ENCODE measurements at places on chromosomes 4 and X.

GRCh38 chrX:51834076-51834475, 59.3 kb upstream of the MAGED1 start:
- no peak for DNase-seq

DNA sequence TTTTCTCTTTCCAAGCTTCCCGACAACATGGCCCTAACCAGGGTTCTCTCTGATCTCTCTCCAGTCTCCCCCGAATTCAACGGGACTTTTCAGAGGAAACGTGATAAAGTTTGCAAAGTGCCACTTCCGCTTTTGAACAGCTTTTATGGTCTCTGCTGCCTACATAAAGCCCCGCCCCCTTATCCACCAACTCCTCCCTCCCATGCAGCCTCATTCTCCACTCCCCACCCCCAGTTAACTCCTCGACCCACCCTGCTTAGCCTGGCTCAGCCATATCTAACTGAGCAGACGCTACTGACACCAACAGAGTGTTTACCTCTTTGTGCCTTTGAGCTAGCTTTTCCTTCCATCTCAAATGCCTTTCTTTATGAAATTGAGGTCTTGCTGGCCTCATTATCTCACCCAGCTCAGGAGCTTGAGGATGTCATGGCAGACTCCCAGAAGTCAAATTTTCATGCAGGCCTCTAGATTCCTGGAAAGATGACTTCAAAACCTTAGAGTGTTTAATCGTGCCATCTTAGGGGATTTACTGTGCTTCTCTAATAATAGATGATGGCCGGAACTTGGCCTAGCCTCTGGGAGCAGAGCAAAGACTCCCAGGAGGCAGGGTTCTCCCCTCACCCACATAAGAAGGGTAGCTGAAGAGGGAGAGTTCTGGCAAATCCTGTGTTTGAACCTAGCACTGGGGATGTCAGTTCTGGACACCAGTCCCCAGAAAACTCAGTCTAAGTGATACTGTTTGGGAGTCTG, 606.0 kb downstream of the BCOR start:
- DNase-seq = peak; percentile 82

- no peak for DNase-seq
Measured at GRCh38 chr4:79258614-79259176, 67.2 kb downstream of the NAA11 start.

GRCh38 chr4:173704201-173704600, 174.2 kb upstream of the HAND2 start:
- DNase-seq = no peak

GRCh38 chrX:124518885-124519284, 172.5 kb downstream of the SH2D1A start:
- DNase-seq = no peak

DNA sequence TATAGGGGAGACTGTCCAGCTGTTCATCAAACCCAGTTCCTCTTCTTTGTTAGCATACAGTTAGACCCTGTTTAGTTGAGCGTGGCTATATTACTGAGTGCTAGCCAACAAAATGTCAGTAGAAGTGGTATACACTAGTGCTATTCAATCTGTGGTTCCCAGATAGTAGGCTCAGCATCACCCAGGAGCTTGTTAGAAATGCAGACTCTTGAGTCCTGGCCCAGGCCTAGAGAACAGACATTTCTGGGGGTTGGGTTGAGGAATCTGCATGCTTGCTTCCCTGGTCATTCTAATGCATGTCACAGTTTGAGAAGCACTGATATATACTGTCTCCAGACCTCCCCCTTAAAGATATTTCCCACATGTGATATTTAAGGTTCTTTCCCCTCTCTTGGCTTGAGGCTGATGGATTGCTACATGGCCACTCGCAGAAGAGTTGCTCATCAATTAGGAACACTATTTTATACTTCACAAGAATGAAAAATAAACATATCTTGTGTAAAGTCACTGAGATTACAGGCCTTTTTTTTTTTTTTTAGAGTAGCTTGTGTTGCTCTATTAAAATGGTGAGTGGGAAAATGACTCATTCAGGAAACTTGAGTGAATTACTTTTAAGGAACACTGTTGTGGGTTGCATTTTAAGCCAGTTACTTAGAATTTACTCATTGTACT, 289.0 kb downstream of the STIM2 start:
- DNase-seq = no peak

GRCh38 chr4:87005690-87006425, 71.0 kb downstream of the AFF1 start:
- DNase-seq = peak; percentile 74

DNA sequence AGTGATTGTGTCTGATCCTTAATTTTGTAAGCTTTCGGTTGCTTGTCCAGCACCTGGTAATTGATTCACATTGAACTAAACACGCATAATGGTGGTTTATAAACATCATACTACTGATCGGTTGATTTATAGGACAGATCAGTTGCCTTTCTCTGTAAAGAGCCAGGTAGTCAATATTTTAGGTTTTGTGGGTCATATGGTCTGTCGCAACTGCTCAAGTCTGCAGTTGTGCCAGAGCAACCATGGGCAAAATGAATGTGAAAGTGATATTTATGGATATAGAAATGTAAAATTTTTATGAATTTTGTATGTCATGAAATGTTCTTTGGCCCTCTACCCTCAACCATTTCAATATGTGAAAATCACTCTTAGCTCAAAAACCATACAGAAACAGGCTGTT, 8.9 kb downstream of the JADE1 start:
- DNase-seq = no peak

GRCh38 chr4:138301536-138301935, 59.4 kb upstream of the SLC7A11 start:
- DNase-seq = no peak

DNA sequence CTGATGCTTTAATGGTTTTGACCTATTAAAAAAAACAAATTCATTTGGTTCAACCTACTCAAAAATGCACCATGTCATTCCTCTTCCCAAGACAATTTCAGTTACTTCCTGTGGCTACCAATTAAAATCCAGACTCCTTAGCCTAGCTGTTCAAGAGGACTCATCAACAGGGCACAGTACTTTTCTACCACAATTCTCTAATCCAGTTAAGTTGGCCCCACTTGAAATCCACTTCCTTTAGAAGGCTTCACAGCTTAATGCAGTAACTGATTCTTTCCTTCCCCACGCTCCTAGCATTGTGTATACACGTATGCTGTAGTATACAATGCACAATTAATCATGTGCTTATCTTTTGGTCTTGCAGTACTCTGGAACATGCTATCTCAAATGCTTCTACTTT, 129.8 kb downstream of the UGT8 start:
- DNase-seq = no peak

- DNase-seq = no peak
Measured at GRCh38 chr4:157303471-157303960, 83.0 kb downstream of the GRIA2 start.

DNA sequence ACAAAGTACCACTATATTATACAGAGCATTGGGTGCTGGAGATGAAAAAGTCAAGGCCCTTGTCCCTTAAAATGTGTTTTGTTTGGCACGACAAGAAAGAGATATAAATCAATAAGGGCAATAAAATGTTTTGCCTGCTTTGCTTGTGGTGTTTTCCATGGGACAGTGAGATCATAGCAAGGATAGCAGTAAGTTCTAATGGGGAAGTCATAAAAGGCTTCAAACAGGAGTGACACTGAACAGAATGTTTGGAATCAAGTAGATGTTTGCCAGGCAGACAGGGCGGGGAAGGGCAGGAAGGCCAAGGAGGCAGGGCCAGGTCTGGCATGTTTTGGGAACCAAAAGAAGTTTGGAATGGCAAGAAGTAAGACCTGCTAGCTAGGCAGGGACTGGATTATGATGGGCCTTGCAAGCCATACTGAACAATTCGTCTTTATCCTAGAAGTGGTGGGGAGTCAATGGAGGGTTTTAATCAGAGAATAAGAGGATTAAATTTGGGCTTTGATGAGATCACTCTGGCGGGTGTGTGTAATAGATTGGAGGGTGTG, 16.4 kb downstream of the FGF2 start:
- no peak for DNase-seq

DNA sequence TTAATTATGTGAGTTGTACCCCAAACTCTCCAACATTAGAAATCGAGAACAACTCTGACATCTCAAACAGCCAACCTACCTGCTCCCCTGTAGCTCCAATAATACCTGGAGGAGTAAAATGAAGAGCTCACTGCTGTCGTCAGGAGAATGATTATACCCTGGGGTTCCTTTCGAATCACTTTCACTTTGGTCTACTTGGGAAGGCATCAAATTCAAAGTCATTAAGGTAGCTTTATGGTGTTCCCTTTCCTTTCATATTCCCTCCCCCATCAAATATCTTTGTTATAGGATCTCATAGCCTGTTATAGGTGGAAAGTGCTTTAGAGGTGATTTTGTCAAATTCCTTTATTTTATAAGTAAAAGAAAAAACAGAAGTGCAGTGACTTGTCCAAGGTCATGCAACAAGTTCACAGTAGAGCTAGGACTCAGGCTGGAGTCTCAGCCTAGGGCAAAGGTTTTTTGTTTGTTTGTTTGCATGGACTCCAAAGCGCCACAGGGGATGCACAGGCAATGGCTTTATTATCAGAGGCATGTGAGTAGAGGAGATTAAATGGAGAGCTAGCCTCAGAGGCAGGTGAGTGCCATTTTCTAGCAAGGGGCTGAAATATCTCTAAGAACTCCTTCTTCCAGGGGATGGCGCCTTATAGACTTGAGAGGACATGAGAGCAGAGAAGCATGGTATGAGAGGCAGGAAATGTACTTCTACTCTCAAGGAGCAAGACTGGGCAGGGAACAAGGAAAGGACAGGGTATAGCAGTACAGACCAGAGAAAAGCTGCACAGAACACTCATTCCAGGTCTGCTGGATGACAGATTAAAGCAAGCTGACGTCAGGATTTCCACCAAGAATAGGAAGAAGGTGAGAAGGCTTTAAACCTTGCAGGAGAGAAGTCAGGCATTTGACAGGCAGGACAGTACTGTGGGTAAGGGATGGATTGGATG, 262.1 kb upstream of the GPC4 start:
- no peak for DNase-seq

DNA sequence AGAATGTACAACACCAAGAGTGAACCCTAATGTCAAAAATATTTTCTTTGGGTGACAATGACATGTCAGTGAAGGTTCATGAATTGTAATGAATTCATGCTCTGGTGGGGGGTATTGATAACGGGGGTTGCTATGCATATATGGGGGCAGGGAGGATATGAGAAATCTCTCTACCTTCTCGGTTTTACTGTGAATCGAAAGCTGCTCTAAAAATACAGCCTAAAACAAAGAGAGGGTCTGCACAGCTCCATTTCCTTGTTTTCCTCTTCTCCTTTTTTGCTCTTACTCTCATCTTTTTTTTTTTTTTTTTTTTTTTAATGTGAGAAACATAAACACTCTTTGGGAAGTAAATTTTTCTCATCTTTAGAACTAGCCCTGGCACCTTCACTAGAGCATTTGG, 85.8 kb downstream of the DCTD start:
- no peak for DNase-seq

DNA sequence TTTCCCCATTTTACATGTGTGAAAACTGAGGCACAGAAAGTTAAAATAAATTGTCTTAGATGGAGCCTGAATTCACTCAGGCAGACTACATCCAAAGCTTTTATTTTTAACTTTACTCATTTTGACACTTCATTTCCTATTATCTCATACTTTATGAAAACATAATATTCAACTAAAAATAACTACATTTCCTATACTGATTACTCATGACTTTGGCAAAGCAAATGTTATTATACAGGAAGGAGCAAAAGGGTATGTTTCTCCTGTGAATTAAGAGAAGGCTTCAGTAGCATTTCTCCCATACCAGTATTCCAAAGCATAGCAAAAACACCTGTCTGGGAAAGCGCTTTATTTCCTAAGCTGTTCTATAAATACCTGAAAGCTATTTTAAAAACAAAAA, 178.6 kb downstream of the ADAMTS3 start:
- no peak for DNase-seq

GRCh38 chrX:72347366-72347765, 41.7 kb upstream of the CITED1 start:
- DNase-seq = no peak

- peak; percentile 34 for DNase-seq
Measured at GRCh38 chr4:98639523-98639922, 18.9 kb downstream of the TSPAN5 start.

GRCh38 chrX:73448379-73448778, 1.5 kb downstream of the CDX4 start:
- no peak for DNase-seq

DNA sequence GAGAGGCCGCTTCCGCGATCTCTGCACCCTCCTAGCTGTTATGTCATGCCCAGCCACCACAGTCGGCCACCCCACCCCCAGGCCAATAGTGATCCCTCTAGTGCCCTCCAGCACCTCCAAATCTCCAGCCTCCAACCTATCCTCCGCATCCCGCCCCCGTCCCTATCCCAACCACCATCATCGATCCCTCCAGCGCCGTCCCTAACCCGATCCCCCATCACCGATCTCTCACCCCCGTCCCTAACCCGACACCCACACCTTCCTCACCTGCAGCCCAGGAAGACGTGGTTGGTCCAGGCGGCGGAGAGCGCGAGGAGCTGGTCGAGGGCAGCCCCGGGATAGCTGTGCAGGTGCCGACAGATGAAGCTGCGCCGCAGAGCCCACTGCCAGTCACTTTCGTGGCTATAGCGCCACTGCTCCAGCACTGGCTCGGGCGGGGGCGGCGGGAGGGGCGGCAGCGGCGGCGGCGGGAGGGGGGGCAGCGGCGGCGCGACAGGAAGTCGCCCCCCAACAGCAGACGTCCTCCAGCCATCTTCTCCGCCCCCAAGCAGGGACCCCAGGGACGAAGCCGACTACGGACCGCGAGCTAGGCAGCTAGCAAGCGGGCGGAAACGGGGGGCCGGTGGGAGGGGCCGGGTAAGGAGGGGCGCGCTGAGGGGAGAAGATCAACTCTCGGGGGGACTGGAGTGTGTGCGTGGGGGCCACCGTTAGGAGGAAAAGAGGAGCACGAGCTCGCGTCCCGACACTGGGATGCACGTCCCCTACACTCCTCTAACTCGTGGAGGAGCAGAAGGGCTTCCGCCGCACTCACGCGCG, 552 bp downstream of the NKRF start:
- peak; percentile 50 for DNase-seq

DNA sequence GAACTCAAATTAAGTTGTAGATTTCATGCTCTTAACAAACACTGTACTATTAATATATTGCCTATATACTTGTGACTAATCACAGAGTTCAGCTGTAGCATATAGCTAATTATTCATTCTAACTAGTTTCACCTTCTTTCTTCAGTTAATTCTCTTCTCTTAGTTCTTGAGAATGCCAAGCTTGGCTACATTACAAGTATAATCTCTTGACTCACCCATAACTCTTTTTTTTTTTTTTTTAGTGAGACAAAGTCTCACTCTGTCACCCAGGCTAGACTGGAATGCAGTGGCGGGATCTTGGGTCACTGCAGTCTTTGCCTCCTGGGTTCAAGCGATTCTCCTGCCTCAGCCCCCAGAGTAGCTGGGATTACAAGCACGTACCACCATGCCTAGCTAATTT, 5.4 kb downstream of the KLHL5 start:
- no peak for DNase-seq

DNA sequence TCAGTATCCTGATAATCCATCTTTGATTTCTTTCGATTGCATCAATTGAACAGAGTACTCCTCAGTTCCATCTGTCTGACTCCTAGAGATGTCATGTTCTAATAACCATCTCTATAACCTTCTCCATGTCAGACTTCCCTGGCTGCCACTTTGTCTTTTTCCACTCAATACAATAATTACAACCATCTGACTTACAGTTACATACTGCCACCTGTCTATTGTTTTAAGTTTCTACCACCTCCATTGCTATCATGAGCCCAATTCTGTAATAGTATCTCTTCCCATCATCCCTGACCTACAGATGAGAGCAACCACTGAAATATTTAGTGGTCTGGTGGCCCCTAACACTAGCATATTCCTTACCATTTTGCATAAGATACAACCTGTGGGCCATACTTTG, 439.2 kb upstream of the FAM47C start:
- no peak for DNase-seq

- DNase-seq = peak; percentile 76
Measured at GRCh38 chr4:105637408-105638176, 70.9 kb downstream of the INTS12 start.
